ENCODE measurements at places on chromosomes 4 and X.

DNA sequence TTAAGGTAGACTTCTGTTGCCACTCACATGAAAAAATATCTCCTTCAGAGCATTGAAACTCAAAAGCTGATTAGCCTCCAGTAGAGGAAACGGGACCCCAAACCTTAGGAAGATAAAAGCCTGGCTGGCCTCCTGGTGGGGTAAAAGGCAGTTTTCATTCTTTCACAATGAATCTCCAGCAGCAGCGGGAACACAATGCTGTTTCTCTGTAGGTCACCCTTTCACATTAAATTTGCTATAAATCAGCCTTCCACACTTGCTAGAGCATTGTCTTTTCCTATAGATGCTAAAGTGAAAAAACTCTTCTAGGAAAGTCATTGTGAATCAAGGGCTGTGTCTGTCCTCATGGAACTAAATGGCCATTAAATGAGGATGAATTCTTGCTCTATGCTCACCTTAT, 207.3 kb upstream of the MAGEB2 start:
- DNase-seq = no peak

- no peak for DNase-seq
Measured at GRCh38 chr4:25500626-25501316, 123.7 kb downstream of the ANAPC4 start.

- no peak for DNase-seq
Measured at GRCh38 chr4:156638334-156638733, 333.3 kb downstream of the PDGFC start.

- no peak for DNase-seq
Measured at GRCh38 chrX:78074088-78074487, 30.0 kb upstream of the PGK1 start.

DNA sequence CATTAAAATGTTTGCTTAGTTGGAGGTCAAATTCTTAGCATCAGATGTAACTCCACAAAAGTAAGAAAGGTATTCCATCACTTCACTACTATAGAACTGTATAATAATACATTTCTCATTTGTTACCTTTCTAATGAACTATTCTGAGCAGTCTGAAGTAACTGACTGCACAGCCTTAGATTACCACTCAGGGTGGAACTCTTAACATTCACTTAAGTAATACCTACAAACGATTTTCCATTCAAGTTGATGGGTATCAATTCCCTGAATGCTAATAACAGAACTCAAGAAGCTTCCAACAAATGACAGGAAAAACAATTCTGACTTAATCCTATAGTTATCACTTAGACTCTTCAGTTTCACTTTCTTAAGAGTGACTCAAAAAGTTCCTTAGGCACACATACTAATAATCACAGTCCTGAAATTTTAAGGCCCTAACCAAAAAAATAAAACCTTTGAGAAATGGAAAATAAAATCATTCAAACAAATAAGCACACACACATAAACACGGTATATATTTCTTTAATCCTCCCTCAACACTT, 20.9 kb downstream of the HNRNPD start:
- no peak for DNase-seq

DNA sequence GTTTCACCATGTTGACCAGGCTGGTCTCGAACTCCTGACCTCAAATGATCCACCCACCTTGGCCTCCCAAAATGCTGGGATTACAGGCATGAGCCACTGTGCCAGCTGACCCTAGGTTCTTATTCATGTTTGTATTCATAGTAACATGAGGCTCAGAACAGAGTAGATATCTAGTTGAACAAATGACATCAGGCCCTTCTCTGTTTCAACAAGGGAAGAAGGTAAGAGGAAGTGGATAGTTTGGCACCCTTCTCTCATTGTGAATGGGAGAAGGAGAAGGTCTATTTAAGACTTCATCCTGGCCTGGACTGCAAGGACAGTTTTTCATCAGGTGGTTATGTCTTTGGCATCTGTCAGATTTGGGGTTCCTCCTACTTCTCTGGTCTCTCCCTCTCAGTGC, 13.8 kb downstream of the GJB1 start:
- no peak for DNase-seq

DNA sequence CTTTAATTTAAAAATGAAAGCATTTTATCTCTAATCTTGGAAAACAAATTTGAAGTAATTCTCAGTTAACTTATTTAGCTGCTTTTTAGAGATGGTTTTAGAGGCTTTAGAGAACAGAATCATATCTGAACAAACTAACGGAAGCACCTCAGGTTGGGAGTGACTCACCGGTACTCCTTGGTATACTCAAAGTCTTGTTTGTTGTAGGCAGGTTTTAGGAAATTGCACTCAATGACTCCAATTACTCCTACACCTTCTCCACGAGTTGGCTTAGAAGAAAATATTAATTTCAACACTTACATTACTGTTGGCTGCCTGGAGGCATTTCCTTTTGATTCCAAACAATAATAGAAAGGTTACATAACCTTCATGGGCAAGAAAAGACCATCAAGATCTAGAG, 23.6 kb downstream of the MORC4 start:
- DNase-seq = no peak

- no peak for DNase-seq
Measured at GRCh38 chr4:7812231-7812857, 127.3 kb downstream of the AFAP1 start.

DNA sequence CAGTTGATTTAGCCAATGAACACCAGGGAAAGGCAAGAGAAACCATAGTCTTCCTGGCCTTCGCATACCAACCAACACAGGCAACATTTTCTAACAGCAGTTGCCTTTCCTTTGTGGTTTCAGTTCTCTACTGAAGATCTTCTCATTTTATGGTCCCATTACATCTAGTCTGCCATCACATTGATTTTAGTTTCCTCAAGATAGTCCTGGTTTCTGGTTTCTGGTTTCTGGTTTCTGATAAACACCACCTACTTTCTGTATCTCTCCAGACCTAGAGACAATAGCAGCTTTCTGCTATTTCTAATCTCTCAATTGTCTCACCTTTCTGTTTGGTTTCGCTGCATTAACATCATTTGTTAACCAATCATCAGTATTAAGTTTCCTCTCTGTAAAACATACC, 646.3 kb upstream of the SPANXN1 start:
- DNase-seq = no peak

DNA sequence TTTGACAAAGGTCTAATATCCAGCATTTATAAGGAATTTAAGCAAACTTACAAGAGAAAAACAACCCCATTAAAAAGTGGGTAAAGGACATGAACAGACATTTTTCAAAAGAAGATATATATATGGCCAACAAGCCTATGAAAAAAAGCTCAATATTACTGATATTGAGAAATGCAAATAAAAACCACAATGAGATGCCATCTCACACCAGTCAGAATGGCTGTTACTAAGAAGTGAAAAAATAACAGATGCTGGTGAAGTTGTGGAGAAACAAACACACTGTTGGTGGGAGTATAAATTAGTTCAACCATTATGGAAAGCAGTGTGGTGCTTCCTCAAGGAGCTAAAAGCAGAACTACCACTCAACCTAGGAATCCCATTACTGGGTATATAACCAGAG, 91.6 kb upstream of the EFHC2 start:
- no peak for DNase-seq

DNA sequence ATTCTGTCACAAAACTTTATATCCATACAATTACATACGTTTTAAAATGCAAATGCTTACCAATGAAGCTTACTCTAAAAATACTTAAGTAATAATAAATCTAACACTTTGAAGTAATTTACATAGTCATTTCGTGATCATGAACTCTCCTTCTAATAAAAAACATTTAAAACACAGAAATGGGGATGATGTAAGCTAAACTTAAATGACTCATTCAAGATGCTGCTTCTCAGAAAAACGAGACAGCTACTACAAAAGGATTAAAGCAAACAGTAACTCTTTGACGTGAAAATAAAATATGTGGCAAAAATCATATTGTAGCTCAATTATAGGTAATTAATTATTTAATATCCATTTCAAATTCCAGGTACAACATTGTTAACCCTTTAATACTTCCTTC, 148.7 kb downstream of the FGF16 start:
- no peak for DNase-seq

DNA sequence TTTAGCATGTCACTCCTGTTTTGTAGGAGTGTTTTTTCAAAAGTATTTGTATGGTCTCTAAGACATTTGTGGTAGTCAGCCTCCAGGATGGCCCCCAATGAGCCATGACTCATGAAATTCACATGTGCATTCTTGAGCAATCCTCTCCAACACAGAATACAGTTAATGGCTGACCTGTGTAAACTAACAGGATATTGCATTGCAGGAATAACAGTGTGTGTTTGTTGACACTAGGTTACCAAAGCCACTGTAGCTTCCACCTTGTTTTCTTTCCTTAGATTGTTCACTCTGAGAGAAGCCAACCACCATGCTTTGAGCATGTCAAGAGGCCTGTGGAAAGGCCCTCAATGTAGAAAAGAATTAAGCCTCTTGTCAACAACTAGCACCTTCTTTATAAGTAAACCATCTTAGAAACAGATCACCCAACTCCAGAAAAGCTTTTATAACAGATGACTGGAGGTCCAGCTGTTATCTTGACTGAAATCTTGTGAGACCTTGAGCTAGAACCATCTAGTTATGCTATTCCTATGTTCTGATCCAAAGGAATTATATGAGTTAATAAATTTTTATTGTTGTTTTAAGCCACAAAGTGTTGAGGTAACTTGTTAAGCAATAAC, 28.5 kb downstream of the TBCK start:
- no peak for DNase-seq

DNA sequence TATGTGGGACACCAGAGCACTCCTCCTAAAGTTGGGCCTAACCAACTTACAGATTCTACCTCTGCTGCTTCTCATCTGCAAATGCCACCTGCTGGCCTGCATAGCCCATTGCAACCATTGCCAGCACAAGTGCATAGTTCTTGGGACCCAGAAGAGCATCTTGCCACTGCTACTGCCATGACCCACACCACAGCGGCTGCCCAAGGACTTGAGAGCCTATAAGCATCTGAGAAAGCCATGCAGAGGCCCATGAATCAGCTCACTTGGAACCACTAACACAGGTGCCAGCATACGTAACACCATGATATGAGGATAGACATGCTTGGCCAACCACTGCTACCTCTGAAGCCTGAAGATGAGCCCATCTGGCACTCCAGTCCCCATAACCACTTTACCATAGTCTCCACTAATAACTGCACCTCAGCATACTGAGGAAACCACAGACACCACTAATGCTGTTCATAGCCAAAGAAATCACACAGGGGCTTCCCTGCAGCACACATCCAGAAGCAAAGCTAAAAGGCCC, 258.1 kb upstream of the AGTR2 start:
- no peak for DNase-seq

DNA sequence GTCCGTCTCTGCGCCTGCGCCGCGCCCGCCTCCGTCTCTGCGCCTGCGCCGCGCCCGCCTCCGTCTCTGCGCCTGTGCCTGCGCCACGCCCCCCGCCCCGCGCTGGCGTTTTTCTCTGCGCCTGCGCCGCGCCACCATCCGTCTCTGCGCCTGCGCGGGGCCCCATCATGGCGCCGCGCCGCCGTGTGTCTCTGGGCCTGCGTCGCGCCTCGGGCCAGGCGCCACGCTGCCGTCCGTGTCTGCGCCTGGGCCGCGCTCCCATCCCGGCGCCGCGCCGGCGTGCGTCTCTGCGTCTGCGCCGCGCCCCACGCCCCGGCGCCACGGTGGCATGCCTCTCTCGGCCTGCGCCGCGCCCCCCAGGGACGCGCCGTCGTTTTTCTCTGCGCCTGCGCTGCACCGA, 51.8 kb upstream of the DUX4 start:
- DNase-seq = no peak

DNA sequence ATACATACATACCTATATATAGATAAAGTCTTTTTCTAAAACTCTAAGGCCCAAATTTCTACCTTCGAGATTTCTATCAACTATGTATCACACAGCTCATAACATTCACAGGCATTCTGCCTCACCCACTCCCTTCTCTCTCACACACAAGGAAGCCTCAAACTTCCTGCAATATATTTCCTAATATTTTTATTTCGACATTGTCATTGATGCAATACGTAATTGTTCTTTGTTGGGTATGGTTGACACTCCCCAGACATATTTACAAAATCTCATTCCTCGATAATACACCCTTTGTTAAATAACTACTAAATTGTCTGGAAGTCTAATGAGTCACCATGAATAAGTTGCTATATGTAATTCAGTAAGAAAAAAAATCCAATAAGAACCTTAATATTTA, 143.5 kb downstream of the HNRNPD start:
- DNase-seq = no peak

GRCh38 chr4:172546782-172547181, 621.8 kb upstream of the GALNT7 start:
- no peak for DNase-seq

DNA sequence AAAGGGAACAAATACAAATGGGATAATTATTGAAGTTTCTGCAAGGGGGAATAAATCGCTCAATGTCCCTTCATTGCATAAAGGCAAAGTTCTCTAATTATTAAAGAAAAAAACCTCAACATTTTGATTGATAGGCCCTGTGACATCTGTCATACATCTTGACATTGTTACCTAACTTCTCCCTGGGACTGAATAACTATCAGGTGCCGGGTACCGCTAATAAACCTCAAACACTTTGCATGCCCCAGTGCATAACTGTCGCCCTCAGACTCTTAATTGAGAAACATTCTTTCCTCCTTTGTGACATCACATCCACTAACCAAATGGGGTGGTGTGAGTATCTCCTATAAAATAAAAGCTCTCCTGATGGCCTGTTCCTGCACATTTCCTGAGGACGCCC, at the start of gene ADAM29:
TSS of gene ADAM29 (plus strand) at position 301 of the 400 bp plus-strand sequence. CDS start 57,168 bp downstream, outside the sequence.
- no peak for DNase-seq

DNA sequence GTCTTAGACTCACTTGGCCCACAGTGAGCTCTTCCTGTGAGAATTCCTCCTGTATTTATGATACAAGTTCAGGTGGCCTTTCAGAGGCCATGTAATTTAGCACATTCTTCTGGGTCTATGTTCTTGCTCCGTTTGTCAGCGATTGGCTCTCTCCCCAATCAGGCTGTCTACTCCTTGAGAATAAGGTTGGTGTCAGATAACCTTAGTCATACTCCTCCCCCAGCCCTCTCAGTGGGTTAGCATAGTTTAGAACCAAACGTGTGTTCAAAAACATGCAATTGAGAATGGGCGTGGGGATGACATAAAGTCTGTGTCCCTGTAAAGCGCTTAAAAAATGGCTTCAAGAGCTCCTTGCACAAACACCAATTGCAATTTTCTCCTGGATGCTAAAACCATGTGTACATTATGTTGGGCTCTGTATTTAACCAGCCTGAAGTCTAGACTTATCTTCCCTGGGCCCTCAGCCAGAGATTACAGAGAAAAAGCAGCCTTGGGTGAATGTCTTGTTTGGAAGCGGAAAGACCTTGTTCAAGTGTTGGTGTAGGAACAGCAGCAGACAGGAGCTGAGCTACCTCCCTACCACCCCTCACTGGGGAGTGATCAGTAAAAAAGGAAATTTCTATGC, 9.9 kb upstream of the CT47C1 start:
- DNase-seq = no peak

All from activated CD8-positive, alpha-beta memory T cell treated with anti-CD3 and anti-CD28 coated beads for 1 hour (primary cell).